ENCODE measurements at places on chromosomes 7 and 10.

DNA sequence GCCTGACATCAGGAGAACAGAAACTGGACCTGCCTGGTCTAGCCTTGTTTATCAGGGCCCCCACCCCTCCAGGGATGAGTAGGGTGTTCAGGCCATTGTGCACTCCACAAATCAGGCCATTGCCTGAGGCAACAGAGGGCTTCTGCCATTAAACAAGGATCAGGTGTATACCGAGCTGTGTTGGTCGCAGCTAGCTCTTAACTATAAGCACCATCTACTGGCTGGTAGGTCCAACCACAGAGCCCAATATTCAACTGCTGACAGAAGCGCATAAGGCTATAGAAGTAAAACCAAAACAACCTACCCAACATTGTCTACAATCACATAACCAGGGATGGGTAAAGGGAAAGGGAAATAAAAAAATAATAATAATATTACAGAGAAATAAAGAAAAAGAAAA lies 451.7 kb upstream of the TEX47 start:
- no peak for DNase-seq

GRCh38 chr10:2020836-2021235 lies 283.5 kb upstream of the ADARB2 start:
- DNase-seq = no peak

DNA sequence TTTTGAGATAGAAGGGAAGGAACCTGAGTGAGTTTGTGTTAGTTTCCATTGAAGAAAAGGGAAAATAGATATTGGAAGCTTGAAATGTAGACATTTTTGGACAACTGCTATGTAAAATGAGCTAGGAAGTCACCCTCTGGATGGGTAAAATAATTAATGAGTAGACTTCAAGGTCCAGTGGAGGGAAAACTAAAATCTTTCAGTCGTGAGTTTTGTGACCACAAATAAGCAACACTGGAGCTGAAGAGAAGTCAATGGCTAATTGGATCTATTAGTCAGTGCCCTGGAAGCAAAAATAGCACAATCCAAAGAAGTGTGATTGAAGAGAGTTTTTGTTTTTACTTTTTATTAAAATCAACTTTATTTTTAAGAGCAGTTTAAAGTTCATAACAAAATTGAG lies 123.4 kb downstream of the MYO3A start:
- no peak for DNase-seq

GRCh38 chr10:24886290-24886680 lies 66.1 kb downstream of the PRTFDC1 start:
- no peak for DNase-seq

GRCh38 chr10:14757394-14757793 lies 17.3 kb downstream of the FAM107B start:
- no peak for DNase-seq

DNA sequence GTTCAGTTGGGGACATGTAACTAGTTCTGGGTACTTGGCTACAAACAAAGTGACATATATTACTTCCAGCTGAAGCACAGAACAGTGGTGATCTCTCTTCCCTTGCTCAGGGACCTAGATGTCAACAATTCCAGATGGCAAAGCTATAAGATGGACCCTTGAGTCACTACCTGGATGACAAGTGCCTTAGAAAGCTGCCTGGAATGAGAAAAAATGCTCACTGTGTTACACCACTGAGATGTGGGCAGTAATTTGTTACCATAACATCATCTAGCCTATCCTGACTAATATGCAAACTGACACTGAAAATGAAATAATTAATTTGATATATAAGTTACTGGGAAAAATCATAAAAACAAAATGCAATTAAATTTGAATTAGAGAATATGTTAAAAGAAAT lies 16.4 kb upstream of the CTTNBP2 start:
- no peak for DNase-seq

DNA sequence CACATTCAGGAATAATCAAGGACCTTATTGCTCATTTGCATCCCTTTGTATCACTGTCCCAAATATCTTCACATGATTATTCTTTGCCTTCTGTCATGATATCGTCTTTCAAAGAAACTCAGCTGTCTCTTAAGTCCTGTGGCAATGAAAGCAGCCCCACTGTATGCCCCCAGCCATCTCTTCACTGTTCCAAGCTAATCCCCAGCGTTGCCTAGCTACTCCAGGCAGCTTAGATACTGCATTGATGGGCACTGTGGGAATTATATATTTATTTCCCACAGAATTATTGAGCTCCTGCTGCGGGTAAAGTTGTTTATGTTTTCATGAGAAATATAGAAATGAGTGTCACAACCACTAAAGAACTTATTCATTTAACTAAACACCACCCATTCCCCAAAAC lies 38.8 kb downstream of the SND1 start:
- DNase-seq = no peak

GRCh38 chr10:102117391-102118159 lies 2.6 kb downstream of the LDB1 start:
- peak; percentile 45 for DNase-seq

All from effector memory CD8-positive, alpha-beta T cell (primary cell).